ENCODE measurements at places on chromosomes 1 and 21.
A peak's percentile ranks its signal among the peaks of the same experiment; 100 is the strongest.

DNA sequence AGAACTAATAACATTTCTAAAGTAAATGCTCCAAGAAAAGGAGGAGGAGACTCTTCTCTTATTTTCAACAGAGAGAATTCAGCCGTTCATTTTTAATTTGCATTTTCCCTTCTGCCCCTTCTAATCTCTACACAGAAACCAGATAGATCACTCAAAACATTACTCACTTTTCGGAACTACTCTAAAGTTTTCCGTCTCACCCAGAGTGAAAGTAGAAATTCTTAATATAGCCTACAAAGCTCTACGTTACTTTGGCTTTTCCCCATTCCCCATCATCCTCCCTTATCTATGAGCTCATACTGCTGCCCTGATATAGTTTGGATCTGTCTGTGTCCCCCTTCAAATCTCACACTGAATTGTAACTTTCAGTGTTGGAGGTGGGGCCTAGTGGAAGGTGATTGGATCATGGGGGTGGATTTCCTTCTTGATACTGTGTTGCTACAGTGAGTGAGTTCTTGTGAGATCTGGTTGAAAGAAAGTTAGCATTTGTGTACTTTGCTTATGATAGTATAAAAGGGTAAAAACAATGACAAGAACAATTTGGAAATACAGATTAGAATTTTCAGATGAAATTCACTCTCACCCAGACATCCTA, 188.2 kb downstream of the AMY1C start:
- no peak for DNase-seq

DNA sequence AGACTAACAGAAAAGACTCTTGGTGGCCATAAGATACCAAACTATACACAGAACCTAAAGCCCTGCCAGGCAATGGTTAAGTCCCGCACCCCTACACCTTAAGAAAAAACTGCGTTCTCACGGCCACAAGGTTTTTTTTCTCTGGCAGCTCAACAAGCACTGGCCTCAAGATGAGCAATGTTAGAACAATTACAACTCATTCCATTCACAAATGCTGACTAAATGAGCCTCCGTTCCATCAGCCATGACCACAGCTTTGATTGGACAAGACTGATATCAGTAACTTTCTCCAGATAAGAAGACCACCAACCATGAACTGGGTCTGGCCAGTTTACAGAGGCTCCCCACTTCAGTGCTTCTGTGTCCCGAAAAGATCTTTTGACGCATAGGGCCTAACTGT, 31.9 kb downstream of the SEC16B start:
- no peak for DNase-seq

GRCh38 chr1:63626222-63626621, 33.0 kb downstream of the PGM1 start:
- DNase-seq: no peak

- peak; percentile 30 for DNase-seq
These were observed 4.0 kb upstream of the PEX10 start for GRCh38 chr1:2416403-2416802.

DNA sequence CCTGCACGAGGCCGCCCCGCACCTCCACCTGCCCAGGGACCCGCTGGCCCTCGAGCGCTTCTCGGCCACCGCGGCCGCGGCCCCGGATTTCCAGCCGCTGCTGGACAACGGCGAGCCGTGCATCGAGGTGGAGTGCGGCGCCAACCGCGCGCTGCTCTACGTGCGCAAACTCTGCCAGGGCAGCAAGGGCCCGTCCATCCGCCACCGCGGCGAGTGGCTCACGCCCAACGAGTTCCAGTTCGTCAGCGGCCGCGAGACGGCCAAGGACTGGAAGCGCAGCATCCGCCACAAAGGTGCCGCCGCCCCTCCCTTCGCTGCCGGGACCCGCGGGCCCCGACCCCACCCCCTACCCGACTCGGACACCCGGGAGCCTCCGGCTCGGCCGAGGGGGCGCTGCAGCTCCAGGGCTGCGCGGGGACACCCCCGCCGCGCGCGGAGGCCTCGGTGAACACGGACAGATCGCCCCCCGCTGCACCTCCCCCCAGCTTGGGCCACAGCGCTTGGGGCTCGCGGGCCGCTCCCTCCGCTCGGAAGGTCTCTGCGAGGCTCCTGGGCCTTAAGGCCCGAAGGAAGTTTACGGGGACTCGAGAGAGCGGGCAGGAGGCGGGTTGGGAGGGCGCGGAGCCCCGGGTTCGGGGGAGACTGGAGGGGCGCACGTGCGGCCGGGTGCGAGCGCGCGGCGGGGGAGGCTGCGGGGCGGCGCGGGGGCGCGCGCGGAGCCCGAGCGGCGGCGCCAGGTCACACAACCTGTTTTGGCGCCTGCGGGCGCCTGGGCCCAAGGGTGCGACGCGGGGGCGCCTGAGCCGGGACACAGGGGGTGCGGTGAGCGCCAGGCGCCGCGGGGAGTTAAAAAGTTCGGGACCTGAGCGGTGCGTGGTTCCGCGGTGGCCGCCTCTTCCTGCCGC, 1.2 kb downstream of the SAMD11 start:
- DNase-seq: no peak

Measured in activated CD4-positive, alpha-beta T cell treated with anti-CD3 and anti-CD28 coated beads, Interleukin-2, Interleukin-4, amounts not matched to agents 100 ng/mL and 50 ng/mL, durations not matched to agents 16 hours and 8 hours (primary cell).